ENCODE measurements at places on chromosomes 7 and 10. TPM values are rescaled to one million over a fixed set of nuclear protein-coding genes. Genes with fewer than 3 reads are reported as not detected.

Gene CLDN3
- not detected for total RNA-seq

Gene CRHR2
- total RNA-seq, result not detected

Gene IL2RA
- total RNA-seq, result not detected

- DNase-seq, result no peak
These were observed 2.9 kb downstream of the BNIP3 start for GRCh38 chr10:131978851-131979250.

DNA sequence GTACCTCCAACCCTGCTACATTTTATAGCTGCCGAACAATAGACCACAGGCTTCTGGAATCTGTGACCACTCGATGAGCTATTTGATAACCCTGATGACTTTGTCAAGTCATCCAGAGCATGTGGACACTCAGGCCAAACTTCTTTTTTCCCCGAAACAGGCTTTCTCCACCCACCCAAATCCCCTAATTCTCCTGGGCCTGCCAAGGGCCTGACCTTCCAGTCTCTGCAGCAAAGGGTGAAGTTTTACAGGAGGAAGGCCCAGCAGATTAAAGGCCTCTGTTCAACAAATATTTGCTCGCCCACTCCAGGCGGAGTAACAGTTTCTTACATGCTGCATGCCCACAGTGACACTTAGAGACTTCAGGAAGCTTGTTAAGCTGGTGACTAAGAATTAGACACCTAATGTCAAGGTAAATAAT is 2.0 kb downstream of the JCAD start:
- peak; percentile 63 for DNase-seq

- DNase-seq, result no peak
These were observed 45.5 kb downstream of the UBE2H start for GRCh38 chr7:129907122-129907736.

DNA sequence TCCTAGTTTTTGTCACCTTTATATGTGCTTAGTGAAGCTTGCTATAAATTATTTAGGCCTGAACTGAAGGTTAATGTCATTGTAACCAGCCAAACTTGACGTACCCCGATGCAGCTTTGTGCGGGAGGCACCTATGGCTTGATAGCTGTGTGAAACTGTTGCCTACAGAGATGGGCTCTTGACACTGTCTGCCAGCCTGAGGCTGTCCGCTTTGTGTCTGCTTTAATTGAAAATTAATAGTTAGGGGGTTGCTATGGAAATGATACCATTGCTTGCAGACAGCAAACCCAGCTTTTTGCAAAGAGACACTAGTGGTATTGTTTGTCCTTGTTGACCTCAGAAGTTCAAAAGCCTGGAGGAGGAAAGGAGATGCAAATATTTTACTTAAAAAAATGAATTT is 2.1 kb upstream of the FOXP2 start:
- DNase-seq, result no peak

GRCh38 chr10:3757250-3757637 is 27.8 kb downstream of the KLF6 start:
- DNase-seq, result no peak

GRCh38 chr10:2214805-2215204 is 477.5 kb upstream of the ADARB2 start:
- DNase-seq, result no peak

All from LHCN-M2 (cell line).